T-cell (primary cell): ENCODE measurements at places on chromosomes 7 and 10. TPM values are rescaled to one million over a fixed set of nuclear protein-coding genes. Genes with fewer than 3 reads are reported as not detected.

Gene TEX47
- total RNA-seq: not detected

Gene HNRNPA2B1
- total RNA-seq: 388 TPM

Gene HOXA9
- 0.95 TPM for total RNA-seq

Gene CDHR1
- total RNA-seq: 1.1 TPM

Gene TNS3
- total RNA-seq: 0.58 TPM

Gene MYPN
- not detected for total RNA-seq

Gene INMT
- 1.7 TPM for total RNA-seq

Gene ZNF487
- 3.2 TPM for total RNA-seq

Gene MORN4
- total RNA-seq: 1.5 TPM

Gene ATXN7L1
- 48.1 TPM for total RNA-seq

Gene EBF3
- total RNA-seq: not detected

Gene ZNF282
- total RNA-seq: 29.1 TPM

Gene GPNMB
- 0.76 TPM for total RNA-seq

Gene PDZD7
- total RNA-seq: 2.4 TPM

Gene SPDYE5
- not detected for total RNA-seq

Gene FAM25A
- not detected for total RNA-seq

Gene NPVF
- not detected for total RNA-seq

Gene ZNF273
- total RNA-seq: 5.9 TPM
